ENCODE measurements at places on chromosomes 11 and 22.

- DNase-seq: no peak
Observed at GRCh38 chr11:100684101-100685065, 2.7 kb upstream of the ARHGAP42 start.

- no peak for DNase-seq
Observed at GRCh38 chr11:79184285-79184684, 256.5 kb downstream of the TENM4 start.

GRCh38 chr11:68574308-68574707, 110.0 kb upstream of the GAL start:
- no peak for DNase-seq

GRCh38 chr22:26912655-26913345, 255.4 kb downstream of the MIAT start:
- no peak for DNase-seq

GRCh38 chr22:45155050-45155840, 8.5 kb upstream of the NUP50 start:
- no peak for DNase-seq

GRCh38 chr11:63920939-63921417, 4.0 kb upstream of the RCOR2 start:
- peak; percentile 22 for DNase-seq

GRCh38 chr22:38824585-38824984, 19.2 kb downstream of the NPTXR start:
- peak; percentile 14 for DNase-seq

GRCh38 chr11:6611092-6611962, 689 bp downstream of the TAF10 start:
- DNase-seq: no peak

- no peak for DNase-seq
Observed at GRCh38 chr22:40058265-40058664, 63.5 kb downstream of the FAM83F start.

DNA sequence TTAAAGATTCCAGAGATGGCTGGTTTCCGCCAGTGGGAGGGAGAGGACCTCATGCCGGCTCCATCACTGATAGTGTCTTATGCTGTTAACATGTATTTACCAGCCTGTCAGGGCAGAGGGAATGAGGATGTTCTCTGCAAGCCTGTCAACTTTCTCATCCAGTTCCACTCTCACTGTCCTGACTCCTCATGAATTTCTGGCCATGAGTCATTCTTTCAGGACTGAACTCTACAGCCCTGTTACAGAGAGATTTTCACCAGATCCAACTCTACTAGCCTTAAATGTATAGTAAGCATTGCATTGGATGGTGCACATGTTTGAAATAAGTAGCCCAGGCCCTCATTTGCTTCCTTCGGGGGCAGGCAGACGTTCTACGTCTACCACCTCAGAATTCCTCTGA, 387.7 kb downstream of the TMEM135 start:
- no peak for DNase-seq

DNA sequence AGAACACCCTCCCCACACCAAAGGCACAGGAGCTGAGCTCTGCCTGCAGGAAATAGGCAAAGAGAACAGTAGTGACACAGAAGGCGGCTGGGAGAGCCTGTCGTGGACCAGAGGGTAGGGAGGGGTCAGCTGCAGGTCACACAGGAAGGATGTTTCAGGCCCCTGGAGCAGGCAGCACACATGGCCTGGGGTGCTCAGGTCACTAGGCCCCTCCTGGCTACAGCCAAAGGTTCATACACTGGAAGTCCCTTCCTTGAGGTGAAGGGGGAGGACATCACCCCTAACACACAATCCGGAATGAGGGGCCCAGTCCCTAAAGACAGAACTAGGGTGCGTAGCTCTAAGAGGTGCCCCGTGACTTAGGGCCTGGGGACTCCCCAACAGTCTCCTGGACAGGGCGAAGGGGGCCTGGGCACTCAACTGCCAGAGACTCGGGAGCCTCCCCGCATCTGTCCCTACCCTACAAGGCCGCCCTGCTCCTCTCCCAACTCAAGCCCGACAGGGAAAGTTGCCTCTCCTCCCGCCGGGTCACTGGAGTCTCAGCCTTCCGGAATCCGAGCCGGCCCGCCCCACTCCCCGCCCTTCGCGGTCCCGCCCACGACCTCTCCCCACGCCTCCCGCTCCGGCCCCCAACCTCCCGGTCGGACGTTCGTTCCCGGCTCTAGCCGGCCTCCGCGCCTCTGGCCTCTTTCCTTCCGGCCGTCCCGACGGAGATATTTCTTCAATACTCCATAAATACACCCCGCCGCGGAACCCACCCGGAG, at the start of gene CYB5R2:
Gene CYB5R2, minus strand, starts transcription at position 541 of the 764 bp plus-strand sequence. CDS start 675 bp downstream, outside the sequence.
- DNase-seq: no peak

GRCh38 chr22:25048659-25049647, 96.4 kb downstream of the KIAA1671 start:
- no peak for DNase-seq

GRCh38 chr22:49230194-49230577, 597.5 kb downstream of the BRD1 start:
- no peak for DNase-seq

DNA sequence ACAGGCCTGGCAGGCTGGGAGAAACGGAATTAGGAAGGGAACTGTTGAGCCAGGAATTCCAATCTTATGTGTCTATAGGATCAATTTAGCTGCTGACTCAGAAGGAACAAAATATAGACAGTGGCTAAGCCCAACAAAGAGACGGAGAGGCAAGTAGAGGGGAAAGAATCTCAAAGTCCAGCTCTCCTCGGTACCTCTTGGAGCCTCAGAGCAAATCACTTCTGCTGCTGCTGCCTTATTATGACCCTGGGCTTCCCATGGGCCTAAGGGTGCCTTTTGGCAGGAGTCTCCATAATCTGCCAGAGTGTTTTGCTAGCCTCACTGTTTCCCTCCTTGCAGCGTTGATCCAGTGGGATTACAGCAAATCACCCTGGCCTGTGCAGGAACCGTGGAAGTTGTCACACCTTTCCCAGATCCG, 31.7 kb downstream of the PAX6 start:
- no peak for DNase-seq

GRCh38 chr11:94011478-94011877, 9.7 kb upstream of the HEPHL1 start:
- no peak for DNase-seq

GRCh38 chr11:95682552-95682951, 107.0 kb downstream of the FAM76B start:
- DNase-seq: no peak

DNA sequence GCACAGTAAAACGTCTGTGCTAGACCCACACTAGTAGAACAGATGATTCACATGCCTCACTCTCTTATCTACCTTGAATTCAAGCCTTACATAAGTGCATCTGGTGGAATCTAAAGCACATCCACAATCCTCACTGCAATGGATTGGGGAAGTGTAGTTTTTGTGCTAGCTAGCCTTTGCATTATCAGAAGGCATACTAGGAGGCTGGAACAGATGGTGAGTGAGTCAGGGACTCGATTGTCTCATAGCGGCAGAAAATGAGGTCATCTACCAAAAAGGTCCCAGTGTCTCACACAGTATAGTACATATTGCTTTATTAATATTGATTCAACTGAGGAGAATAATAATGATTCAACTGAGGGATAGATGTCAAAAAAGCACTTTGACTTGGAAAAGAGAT, 9.3 kb downstream of the MSANTD4 start:
- no peak for DNase-seq

- DNase-seq: no peak
Observed at GRCh38 chr11:123318623-123319022, 111.4 kb upstream of the GRAMD1B start.

DNA sequence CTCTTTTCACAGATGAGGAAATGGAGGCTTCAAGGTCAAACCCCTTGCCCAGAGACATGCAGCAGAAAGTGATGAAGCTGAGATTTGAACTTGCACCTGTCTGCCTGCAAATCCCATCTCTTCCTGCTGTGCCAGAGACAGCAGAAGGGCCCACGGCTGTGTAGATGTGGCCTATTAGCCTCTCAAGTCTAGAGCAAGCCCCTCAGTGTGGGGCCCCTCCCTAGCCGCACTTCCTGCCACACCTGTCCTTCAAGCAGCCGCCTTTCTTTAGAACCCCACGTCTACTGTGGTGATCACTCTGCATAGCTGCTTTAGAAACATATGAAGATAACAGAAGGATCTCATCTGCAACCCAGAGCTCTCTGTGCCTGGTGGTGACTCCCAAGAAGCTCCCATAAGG, 41.2 kb upstream of the JAM3 start:
- DNase-seq: peak; percentile 18

DNA sequence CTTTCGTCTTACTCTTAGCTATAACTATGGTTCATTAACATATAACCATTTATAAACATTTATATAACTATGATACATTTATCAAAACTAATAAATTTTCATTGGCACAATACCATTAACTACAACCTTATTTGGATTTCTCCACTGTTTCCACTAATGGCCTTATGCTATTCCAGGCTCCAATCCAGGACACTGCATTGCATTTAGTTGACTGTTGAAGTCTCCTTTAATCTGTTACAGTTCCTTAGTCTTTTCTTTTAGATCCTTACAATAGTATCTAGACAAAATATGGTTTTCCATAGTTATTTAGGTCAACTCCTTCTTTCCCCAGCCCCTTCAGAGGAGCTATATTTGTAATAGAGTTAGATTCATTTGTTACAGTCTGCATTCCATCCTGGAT, 47.2 kb downstream of the CCDC34 start:
- DNase-seq: no peak

- DNase-seq: no peak
Observed at GRCh38 chr11:17812091-17812864, 77.7 kb downstream of the KCNC1 start.

GRCh38 chr11:104096900-104097299, 60.5 kb downstream of the DDI1 start:
- DNase-seq: no peak

GRCh38 chr11:3154001-3154599, 11.0 kb downstream of the OSBPL5 start:
- no peak for DNase-seq

DNA sequence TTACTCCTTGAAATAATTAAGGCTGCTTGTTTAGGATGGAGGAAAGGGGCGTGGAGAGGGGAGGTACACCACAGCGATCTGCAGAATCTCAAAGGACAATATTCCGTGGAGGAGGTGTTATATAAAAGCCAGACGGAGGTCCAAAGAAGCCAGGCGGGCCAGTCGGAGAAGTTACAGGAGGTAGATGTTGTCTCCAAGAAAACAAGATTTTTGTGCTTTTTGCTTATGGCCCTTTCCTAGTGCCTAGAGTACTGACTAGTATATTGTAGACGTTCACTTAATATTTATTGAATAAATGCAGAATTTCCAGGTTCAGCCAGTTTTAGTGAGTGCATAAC, 761 bp downstream of the ZDHHC13 start:
- no peak for DNase-seq

- no peak for DNase-seq
Observed at GRCh38 chr11:68313574-68314202, 1.3 kb downstream of the LRP5 start.

DNA sequence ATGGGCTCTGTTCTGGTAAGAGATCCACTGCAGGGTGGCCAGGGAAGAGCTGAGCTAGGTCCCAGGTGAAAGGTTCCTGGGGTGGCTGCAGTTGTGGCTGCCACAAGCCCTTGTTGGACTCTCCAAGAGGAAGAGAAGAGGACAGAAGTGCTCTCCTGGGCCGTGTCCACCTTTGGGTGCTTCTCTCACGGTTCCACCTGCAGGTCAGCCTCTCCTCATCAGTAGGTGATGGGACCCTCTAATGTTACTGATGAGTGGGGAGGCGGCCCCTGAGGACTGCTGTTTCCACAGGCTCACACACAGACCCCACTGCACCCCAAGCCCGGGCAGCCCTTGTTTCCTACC, 804.9 kb downstream of the BRD1 start:
- no peak for DNase-seq

DNA sequence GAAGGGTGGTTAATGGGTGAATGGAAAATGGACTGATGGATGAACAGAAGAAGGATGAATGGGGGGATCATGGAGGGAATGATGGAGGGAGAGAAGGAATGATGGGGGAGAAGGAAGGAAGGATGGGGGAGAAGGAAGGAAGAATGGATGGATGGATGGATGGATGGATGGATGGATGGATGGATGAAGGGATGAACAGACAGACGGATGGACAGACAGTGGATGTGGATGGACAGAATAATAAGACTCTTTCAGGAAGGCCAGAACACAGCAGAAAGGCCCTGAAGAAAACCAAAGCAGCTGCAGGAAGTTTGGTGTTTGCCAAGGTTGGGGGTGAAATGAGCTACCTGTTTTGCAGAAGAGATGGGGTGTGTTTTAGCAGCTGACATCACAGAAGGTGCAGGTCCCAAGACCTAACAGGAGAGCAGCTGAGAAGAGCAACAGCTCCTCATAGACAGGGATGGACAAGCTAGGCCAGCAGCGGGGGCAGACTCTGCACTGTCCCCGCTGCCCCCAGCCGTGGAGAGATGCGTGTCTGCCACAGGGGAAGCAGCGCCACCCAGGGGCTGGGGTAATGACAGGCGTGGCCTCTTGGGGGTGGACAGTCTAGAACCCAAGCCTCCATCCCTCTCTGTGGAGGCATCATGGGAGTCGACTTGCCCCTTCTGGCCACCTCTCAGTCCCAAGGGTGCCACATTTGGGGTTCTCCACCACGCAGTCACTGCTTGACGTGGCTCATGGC, 17.9 kb downstream of the C1QTNF6 start:
- no peak for DNase-seq

GRCh38 chr11:69533296-69534165, 52.1 kb downstream of the LINC01488 start:
- no peak for DNase-seq

- no peak for DNase-seq
Observed at GRCh38 chr11:26201411-26201810, 130.5 kb upstream of the ANO3 start.

DNA sequence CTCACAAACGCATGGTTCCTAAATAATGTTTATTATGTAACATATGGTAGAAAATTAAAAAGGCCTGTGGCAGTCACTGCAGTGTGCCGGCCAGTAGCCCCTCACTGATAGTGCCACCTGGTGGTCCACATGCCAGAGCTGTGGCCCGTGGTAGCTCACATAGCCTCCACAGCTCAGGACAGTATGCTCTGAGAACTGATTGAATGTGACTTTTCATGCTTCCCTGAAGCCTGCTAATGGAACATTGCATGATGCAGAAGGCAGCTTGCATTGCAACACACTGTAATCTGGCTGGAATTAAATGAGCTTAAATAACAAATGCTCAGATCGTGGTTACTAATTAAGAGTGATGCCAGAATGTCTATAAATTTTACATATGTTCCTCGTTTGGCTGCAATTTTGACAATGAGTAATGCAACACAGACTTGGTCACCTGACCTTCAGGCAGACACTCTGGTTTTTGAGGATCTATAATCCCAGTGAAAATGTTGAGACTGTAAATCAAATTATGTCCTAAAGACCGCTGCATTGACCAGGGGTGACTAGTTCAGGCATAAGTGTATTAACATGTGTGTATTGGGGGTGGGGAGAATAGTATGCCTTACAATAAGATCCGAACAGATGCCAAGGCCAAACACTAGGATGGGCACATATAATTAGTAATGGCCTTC, 566.4 kb downstream of the METTL15 start:
- DNase-seq: no peak

GRCh38 chr11:59560290-59560701, 49.0 kb downstream of the OR4D9 start:
- DNase-seq: peak; percentile 45

- no peak for DNase-seq
Observed at GRCh38 chr22:37610480-37611129, 2.0 kb downstream of the GGA1 start.

- DNase-seq: no peak
Observed at GRCh38 chr11:68315171-68315920, 3.0 kb downstream of the LRP5 start.

Data from activated CD8-positive, alpha-beta memory T cell treated with anti-CD3 and anti-CD28 coated beads for 1 hour (primary cell).